DMS79 treated with DMSO at 0.1 percent for 48 hours (cell line): ENCODE measurements at places on chromosomes 16 and 17.

GRCh38 chr17:65536573-65537342, 24.7 kb downstream of the AXIN2 start:
- DNase-seq = no peak

GRCh38 chr16:30457256-30457655, 11.6 kb upstream of the SEPHS2 start:
- DNase-seq = no peak

DNA sequence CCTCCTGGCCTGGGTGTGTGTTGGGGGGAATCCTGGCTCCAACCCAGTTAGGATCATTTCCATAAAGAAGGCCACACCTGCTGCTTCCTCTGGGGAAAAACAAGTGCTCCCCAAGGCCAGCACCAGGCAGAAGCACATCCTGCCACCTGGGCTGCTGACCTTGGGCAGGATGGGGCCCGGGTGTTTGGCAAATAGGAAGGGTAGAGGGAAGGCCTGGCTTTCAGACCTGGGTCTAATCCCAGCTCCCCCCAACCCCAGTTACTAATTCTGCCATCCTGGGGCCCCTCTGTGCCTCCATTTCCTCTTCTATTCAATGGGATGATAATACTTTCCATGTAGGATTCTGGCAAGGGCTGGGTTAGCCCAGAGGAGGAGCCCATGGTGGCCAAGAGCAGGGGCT, 3.0 kb upstream of the NLRC5 start:
- DNase-seq = no peak

DNA sequence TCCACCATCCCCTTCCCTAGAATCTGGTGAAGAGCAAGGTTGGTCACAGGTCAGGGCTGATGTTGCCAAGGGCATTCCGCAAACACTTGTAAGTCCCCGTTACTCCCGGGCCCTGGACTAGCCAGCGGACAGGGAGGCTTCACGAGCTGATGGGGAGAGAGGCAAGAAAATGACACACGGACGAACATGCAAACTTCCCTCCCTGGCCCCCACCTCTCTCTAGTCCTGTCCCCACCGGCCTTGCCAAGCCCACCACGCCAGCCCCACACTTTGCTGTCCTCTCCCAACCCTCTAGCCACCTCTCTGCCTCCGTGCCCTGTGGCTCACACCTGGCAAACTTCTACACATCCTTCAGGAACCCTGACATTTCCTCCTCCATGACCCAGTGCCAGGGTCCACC, 54.8 kb downstream of the RPH3AL start:
- DNase-seq = no peak

DNA sequence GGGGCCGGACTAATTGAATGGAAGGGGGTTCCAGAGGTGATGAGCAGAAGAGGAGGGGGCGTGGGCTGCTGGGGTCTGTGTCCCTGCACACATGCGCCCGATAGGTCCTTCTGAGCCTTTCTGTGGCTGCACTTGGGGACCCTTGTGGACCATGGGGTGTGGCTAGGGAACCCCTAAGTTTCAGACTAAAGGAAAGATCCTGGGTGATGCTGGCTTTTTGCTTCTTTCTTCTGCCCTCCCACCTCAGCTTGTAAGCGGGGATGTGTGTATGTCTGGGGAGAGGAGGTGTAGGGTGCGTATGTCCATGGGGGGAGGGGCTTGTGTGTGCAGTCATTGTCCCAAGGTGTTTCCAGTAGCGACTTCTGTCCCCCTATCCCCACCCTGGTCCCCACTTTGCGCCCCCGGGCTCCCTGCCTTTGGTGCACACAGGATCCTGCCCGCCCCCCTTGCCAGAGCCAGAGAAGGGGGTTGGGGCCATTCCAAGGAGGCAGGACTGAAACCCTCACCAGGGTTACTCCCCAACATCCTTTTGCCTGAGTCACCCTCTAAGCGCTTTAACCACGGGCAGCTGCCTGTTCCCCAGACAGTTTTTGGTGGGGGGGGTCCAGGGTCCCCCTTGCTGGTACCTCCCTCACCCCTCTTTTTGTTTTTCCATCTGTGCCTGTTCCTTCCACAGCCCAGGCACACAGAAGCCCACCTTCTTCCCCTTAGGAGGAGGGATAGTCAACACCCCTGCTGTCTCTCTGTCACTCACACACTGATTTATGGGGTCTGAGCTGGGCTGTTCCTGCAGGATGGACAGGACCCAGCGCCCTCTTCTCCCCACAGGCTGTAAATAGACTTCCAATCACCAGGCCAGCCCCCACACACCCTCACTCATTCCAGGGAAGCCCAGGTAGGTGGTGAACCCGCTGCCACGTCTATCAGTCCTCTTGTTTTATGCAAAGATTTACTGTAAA, 83.2 kb downstream of the ARHGAP23 start:
- DNase-seq = no peak

GRCh38 chr16:83100679-83101078, 473.9 kb downstream of the CDH13 start:
- no peak for DNase-seq

GRCh38 chr17:71970312-71970711, 150.5 kb upstream of the SOX9 start:
- DNase-seq = no peak

- DNase-seq = peak; percentile 41
Measured at GRCh38 chr17:36949461-36949927, 740 bp downstream of the AATF start.

DNA sequence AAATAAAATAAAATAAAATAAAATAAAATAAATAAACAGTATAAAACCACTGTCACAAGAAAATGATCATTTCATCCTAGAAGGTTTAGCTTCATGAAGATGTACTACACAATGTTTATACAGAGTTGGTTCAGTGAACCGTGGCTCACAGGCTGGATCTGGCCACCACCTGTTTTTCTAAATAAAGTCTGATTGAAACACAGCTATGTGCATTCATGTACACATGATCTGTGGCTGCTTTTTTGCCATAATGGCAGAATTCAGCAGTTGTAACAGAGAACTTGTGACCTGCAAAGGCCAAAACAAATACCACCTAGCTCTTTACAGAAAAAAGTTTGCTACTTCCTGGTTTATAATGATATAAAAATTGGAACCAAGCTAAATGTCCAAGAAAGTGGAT, 12.6 kb upstream of the RPRML start:
- DNase-seq = no peak

- DNase-seq = peak; percentile 6
Measured at GRCh38 chr16:67936124-67936879, at the start of gene PSMB10. TSS of gene PSMB10 (minus strand) at chr16:67936850. CDS start at chr16:67936749, 101 bp downstream.

DNA sequence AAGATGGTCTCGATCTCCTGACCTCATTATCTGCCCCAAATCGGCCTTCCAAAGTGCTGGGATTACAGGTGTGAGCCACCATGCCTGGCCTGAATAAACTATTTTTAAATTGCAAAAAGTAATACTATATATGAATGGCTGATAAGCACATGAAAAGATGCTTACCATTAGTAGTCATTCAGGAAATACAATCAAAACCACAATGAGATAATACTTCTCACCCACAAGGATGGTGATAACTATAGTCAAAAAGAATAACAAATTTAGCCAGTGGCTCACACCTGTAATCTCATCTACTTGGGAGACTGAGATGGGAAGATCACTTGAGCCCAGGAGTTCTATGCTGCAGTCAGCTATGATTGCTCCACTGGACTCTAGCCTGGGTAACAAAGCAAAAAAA, 2.4 kb upstream of the TACO1 start:
- no peak for DNase-seq

DNA sequence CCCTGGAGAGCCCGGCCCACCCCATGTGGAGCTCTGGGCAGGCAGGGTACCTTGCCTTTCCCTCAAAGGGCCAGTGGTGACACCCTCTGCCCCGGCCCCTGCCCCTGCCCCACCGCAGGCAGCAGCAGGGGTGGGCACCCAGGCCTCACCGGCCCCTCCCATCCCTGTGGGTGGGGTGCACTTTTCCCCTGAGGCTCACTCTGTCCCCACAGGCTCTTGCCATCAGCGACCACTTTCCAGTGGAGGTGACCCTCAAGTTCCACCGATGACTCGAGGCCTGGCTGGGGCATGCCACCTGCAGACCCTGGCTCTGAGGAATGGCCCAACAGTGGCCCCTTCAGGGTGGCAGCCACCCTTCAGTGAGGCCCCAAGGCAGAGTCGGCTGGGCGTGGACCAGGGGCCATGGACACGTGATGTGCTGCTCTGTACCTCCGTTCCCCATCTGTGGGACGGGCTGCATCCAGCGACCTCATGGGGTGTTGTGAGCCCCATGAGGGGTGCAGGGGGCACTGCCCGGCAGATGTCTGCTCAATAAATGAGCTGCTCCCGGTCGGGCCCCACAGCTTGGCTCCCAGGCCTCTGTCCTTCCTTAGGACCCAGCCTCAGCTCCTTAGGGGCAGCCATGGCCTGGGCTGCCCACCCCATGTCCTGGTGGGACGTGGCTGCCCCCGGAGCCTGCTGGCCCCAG, 2.0 kb downstream of the DNASE1L2 start:
- no peak for DNase-seq

GRCh38 chr17:47730681-47731080, 2.4 kb upstream of the TBX21 start:
- DNase-seq = no peak

DNA sequence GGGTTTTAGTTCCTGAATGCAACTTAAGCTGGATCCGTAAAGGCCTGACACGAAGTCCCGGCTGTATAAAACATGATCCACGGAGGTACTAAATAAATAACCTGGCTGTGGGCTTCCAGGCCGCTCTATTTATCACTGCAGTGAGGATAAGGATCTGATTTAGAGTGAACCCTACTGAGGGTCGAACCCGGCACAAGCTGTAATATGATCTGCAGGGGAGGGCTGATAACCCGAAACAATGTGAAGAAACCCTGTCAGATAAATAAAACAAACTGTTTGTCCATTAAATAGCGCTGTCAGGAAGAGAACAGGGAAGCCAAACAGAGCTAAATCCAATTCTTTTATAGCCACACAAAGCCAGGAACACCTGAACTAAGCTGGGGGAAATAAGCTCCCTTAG, 375.6 kb upstream of the SALL1 start:
- no peak for DNase-seq

GRCh38 chr17:10171581-10171981, 26.8 kb downstream of the GAS7 start:
- no peak for DNase-seq

GRCh38 chr16:73610605-73611156, 562.8 kb upstream of the ZFHX3 start:
- DNase-seq = no peak

GRCh38 chr16:2598723-2599122, 60.9 kb downstream of the PDPK1 start:
- DNase-seq = no peak

DNA sequence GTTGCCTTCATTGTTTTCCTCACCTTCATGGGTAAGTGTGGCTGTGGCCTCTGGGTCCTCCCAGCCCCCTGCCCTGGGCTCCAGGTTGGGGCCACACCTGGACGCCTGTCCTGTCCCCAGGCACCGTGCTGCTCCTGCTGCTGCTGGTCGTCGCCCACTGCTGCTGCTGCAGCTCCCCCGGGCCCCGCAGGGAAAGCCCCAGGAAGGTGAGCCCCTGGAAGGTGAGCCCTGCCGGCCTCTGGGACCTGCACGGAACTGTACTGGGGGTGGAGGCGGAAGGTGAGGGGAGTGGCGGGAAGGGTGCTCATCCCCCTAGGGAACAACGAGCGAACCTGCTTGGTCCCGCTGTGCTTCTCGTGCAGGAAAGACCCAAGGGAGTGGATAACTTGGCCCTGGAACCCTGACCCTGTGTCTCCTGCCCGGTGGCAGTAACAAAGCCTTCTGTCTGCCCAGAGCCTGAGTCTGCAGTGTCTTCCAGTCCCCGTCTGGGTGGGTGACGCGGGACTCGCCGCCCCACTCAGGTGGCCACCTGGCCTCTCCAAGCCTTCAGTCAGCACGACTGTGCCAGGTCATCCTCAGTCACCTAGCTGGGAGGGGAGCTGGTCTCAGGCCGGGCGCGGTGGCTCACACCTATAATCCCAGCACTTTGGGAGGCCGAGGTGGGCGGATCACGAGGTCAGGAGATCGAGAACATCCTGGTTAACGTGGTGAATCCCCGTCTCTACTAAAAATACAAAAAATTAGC, 831 bp downstream of the SMIM22 start:
- DNase-seq = no peak
